NCI-H1105 (cell line): ENCODE measurements at places on chromosomes 6 and 20.

GRCh38 chr6:21823371-21823770 is 229.8 kb downstream of the SOX4 start:
- no peak for DNase-seq

DNA sequence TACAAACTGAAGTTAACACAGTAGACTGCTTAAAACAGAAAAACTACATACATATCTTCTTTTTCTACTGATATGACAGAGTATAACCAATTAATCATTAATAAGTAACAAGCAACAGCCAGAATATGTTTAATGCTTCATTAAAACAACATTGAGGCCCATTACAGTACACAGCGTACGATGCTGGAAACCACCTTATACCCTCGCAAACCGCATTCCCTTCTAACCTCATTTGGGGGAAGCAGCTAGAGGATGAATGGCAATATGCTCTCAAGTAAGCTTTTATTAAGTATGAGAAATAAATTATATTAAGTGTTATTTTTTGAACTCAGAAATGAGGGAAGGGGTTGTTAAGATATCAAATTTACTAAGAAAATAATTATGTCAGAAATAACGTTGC is 142.4 kb downstream of the GMDS start:
- no peak for DNase-seq

DNA sequence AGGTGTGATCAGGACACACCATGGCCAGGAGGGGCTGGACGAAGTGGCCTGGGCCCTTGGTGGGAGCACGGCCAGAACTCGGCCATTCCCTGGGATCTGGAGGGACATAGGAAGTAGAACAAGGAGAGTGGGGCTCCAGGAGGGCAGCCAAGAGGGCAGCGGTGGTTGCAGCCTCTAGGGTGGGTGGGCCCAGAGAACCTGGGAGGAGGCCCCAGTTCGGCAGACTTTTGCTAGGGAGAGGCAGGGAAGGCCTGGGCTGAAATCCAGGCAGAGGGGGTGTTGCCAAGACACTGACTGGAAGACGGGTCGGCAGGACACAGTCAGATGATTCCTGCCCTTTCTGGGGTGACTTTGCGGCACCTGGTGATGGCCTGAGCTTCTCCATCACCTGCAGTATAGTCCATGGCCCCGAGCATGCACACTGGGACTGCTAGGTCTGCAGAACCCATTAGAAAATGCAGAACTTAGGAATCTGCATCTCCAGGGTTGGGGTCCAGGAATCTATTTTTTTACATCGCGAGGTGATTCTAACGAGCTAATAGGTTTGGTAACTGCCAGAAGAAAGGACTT is 224.8 kb downstream of the SYNDIG1 start:
- no peak for DNase-seq

DNA sequence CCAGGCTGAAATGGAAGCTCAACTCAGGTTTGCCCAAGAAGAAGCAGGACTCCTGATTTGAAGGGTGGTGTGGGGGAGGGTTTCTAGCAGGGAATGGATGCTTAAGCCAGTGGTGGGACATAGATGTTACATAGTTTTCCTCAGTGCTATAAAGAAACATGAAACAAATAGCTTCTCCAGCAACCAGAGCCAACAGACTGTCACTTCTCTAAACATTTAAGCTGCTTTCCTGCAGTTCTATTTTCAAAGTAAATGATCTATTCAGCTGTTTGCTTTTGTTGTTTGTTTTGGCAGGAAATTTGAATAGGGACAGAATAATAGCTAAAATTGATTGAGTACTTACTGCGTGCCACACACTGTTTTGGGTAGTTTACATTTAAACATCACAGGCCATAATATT is 169.0 kb downstream of the UST start:
- no peak for DNase-seq
